CD4-positive, alpha-beta T cell treated with Interleukin-21 for 1 hour (primary cell): ENCODE measurements at places on chromosomes 7 and 10.

DNA sequence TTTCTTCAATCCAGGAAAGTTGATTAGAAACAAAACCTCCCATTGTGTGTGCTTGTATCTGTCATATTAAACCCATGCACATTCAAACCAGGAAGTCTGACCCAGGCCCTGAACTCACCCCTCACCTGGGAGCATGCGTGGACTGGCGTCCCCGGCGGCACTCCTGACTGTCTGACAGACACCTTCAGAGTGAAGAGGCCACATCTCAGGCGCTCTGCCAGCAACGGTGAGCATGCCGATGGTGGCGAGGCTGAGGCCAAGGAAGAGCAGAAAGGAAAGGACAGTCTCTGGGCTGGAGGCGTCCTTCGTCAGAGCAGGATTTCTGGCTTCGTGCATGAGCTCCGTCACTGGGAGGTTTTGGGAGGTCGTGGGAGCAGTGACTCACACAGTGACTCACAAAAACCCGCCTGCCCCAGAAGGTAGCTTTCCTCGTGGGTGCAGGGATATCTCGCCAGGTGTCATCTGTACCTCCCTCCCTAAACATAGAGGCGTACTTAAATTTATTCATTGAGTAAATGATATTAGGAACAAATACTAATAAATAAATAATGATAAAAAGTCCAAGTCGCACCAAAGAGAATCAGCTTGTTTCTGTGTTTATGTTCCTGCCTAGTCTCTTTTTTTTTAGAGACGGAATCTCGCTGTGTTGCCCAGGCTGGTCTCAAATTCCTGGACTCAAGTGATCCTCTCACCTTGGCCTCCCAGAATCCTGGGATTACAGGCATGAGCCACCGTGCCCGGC lies 13.5 kb downstream of the IQCE start:
- no peak for DNase-seq

- no peak for DNase-seq
These were observed 3.8 kb upstream of the NRCAM start for GRCh38 chr7:108459922-108460551.

DNA sequence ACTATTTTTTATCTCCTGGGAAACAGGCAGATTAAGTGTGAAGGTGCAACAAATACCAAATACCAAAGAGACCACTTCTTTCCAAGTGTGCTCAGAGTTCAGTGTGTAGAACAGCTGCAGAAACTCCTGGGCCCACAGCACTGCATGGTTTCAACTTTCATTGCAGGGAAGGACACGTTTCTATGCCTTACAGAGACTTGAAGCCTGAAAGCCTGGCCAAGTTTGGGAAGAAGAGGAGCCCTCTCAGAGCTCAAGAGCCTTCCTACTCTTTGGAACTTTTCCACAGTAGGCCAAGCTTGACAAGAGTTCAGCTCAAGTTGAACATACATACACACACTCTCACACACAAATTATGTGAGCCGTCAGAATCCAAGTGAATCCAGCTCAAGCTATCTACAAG lies 2.5 kb downstream of the HOXA4 start:
- no peak for DNase-seq

DNA sequence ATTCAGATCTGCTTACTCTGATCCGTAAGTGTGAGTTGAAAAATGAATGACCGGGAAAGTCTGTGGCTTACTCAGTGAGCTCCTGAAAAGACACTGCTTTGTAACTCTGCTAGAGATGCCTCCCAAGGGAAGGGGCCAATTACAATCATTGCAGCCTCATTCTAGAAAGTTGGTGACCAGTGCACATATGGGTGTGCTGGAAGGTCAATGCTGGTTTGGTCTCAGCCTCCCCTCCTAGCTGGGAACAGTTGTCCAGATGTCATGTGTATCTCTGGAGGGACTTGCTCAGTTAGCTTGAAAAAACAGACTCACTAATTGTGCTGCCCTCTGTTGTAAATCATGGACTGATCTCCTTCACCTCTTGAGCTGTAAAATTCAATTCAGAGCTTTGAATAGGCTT lies 405.0 kb downstream of the ADRA2A start:
- DNase-seq, result no peak

DNA sequence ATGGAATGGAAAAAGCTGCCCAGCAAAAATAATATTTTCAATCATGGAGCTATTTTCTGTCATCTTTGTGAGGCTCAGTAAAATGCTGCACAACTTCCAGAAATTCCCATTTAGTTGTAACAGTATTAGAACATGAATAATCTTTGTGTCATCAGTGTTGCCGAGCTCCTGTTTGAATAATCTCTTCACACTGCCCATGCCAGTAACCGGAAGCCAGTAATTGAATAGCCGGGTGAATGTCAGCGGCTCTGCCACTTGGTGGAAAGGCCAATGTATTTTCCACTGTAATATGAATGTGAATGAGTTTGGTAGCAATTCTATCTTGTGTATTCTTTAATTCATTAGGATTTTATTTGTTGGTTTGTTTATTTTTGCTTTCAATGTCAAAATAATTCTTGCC lies 172.5 kb upstream of the INSYN2A start:
- DNase-seq, result no peak

GRCh38 chr7:27183682-27184336 lies 1.2 kb downstream of the HOXA11 start:
- no peak for DNase-seq

GRCh38 chr10:75127471-75127870 lies 16.0 kb downstream of the SAMD8 start:
- no peak for DNase-seq

DNA sequence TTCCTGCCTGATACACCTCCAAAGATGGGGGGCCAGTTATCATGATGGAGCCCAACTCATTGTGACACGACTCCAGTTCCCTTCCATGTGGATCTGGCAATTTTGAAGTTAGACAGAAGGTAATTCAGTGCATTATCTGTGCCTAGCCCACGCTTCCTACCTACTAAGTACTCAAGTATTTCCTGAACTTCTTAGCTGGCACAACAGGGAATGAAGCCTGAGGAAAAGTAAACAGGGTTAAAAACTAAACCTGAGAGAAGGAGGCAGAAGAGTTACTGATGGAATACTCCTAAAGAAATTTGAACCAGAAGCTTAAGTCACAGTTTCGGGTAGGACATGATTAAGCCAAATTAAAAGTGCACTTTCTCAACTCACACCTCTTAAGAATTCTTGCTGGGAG lies 1.1 kb upstream of the SEC31B start:
- DNase-seq, result no peak

- no peak for DNase-seq
These were observed 148.3 kb upstream of the PFKP start for GRCh38 chr10:2919016-2919415.

DNA sequence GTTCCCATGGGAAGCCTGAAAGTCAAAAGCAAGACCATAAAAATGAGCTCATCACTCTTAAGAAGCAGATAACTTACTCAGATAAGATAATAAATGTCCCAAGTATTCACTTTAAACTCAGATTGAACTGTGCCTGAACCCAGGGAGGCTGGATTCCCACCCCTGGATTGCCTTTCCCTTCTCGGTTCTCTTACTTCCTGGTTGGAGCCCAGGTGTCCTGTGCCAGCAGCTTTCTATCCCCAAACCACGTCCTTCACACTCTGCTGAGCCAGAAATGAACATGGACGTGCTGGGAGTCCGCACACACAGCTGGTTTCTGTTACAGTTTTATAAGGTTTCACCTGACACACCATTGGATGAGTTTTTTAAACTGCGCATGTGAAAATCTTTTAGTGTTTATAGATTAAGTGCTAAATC lies 636.2 kb upstream of the IGFBP3 start:
- DNase-seq, result no peak

GRCh38 chr10:34773636-34774630 lies 41.2 kb downstream of the PARD3 start:
- DNase-seq, result no peak

GRCh38 chr7:28028471-28028870 lies 152.1 kb downstream of the JAZF1 start:
- DNase-seq, result no peak

DNA sequence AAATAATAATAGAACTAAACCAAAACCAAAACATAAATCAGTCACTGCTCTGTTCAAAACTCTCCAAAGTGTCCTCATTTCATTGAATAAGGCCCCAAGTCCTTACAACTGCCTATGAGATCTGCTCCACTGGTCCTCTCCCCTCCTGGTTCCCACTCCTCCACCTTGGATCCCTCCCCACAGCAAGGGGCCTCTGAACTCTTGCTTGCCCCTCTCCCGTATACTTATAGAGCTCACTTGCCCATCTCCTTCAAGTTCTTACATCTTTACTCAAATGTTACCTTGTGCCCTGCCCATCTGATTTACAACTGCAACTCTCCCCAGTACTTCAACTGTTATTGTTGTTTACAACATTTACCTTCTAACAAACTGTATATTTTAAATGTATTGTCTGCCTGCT lies 819 bp downstream of the POLD2 start:
- no peak for DNase-seq

DNA sequence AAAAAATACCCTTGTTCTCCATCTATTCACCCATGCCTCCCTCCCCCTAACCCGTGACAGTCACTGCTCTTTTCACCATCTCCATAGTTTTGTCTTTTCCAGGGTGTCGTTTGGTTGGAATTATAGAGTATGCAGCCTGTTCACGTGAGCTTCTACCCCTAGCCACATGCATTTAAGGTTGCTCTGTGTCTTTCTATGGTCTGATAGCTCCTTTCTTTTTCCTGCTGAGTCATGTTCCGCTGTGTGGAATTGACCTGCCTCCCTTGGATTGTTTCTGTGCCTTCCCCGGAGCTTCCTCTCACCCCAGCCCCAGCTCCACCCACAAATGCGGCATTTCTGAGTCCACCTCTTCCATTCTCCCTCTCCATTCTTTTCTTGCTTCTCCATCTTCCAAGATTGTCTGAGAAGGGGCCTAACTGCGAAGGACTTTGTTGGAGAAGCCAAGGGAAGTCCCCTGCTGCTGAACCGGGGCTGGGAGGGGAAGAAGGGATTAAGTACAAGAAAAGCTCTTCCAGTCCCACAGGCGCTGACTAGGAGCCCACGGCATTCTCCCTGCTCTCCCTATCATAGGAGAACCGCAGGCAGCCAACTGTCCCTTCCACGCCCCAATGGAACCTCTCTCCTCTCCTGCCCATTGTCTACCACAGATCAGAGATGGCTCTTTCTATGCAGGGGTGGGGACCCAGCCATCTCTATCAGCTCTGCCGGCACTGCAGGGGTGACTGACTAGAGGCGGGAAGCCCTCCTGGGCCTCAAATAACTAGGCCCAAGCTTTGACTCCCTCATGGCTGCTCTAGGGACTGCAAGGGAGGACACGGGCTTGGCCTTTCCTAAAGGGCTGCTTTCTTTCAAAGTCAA lies 87.5 kb upstream of the ANLN start:
- DNase-seq, result no peak

GRCh38 chr7:6057316-6058129 lies 26.3 kb downstream of the ANKRD61 start:
- DNase-seq, result no peak
